Retinal pigment epithelial cell (primary cell): ENCODE measurements at places on chromosomes 3 and 15.
A peak's percentile ranks its signal among the peaks of the same experiment; 100 is the strongest.

- peak; percentile 98 for DNase-seq
Measured at GRCh38 chr15:70101459-70102113, 3.9 kb upstream of the TLE3 start.

GRCh38 chr3:173920386-173920785 lies 522.8 kb downstream of the NLGN1 start:
- DNase-seq, result no peak

DNA sequence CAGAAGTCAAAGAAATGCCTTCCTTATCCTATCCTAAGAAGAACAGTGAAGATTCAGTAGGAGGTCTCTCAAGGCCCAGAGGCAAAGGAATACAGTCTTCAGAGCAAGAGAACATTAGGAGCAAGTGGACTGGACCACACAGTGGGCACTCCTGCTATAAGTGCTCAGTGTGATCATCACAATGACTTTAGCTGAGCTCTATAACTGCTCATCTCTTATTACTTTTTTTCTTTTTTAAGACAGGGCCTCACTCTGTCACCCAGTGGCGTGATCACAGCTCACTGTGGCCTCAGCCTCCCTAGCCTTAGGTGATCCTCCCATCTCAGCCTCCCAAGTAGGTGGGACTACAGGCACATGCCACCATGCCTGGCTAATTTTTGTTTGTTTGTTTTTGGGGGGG lies 48.1 kb downstream of the COL8A1 start:
- DNase-seq, result no peak

GRCh38 chr3:117706037-117706436 lies 996.5 kb downstream of the TUSC7 start:
- DNase-seq, result no peak

DNA sequence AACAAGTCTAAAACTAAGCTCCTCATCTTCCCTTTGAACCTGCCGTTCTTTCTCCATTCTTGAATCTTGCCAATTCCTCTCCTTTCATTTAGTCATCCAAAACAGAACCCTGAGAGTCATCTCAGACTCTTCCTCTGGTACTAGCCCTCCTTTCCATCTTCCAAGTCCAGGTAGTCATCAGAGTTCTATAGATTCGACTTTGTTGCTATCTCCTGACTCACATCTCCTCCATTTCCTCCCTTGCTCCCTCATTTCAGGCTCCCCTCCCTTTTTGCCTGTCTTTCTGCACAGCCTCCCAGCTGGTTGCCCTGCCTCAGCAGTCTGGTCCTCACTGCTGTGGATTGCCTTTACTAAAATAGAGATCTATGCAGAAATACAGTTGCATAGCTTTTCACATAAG lies 4.7 kb downstream of the ATG7 start:
- no peak for DNase-seq

- DNase-seq, result no peak
Measured at GRCh38 chr15:95486224-95486623, 844.3 kb upstream of the NR2F2 start.

DNA sequence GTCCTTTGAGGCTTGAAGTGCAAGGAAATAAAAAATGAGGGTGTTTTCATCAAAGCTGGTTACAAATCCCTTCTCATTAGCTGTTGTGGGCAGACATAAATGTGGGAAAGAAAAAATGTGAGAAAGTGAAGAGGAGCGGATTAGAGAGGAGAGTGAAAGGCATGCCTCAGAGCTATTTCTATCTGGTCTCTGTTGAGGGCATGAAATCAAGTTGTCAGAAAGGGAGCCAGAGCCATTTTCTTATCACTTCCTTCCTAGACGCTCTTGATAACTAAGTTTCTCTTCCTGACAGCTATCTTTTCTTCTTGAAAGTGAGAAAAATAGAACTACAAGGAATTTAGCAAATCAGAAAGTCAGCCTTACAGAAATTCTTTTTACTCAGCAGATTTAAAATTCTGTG lies 20.8 kb upstream of the CAPN3 start:
- no peak for DNase-seq

DNA sequence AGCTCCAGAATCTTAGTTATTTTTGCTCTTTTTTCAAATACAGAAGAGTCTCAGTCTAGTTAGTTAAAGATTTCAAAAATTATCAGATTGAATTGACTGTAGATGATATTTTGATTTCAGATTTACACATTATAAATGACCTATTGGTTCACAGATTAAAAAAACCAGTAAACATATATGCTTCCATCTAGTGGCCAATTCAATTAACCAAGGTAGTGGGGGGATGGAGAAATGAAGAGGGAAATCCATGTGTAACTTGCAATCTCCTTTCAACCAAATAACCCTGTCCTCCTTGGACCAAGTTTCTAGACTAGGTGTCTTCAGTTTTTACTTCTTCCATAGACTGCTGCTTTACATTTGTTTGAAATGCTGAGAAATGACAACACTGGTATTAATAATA lies 789.8 kb downstream of the ROBO1 start:
- DNase-seq, result no peak

DNA sequence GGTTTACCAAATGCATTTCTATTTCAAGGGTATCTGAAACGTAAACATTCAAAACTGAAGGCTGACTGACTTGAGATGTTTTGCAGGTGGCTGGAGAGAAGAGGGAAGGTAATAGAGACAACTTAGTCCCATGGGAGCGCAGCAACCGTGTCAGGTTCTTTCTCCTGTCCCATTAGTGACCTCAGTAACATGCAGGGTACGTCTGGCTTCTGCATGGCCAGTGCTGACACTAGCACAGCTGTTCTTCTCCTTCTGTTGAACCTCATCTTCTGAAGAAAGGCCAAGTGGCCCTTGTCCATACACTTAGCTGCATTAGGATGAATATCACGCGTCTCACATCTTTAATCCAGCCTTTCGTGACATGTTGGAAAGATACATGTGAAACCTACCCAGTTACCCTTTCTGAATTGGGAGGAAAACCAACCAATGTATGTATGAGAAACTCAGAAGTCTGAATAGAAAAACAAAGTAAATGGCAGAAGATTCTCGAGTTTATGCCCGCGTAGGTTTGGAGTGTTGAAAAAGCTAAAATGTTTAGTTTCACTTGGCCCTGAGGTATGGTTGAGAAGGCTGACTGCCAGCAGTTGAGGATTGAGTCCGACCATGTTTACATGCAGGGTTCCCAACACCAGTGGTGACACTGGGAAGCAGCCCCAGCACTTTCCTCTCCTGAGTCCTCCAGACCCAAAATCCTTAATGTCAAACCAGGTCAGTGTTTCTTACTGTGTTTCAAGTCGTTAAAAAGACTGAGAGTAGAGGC lies 10.3 kb downstream of the NCBP2 start:
- no peak for DNase-seq

DNA sequence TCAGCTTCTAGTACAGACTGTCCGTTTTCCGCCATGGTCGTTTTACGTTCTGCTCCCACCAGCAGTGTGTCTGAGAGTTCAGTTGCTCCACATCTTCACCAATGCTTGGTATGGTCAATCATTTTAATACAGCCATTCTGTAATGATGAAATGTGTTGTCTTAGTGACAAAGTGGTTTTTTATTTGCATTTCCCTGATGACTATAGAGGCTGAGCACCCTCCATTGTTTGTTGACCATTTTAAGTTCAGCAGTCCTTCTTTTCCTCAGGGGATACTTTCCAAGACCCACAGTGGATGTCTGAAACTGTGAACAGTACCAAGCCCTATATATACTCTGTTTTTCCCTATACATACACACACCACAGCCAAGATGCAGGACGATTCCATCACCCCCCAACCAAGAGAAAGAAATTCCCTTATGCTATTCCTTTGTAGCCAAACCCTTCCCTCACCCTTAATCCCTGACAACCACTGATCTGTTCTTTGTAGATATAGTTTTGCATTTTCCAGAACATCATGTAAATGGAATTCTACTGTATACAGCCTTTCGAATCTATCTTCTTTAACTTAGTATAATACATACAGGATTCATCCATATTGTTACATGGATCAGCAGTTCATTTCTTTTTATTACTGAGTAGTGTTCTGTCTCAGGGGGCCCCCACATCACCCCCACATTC lies 55.9 kb downstream of the C3orf20 start:
- DNase-seq, result no peak

- DNase-seq, result peak; percentile 56
Measured at GRCh38 chr3:124260206-124260915, 268.4 kb upstream of the ROPN1 start.

GRCh38 chr15:78768096-78768495 lies 43.2 kb downstream of the ADAMTS7 start:
- no peak for DNase-seq

DNA sequence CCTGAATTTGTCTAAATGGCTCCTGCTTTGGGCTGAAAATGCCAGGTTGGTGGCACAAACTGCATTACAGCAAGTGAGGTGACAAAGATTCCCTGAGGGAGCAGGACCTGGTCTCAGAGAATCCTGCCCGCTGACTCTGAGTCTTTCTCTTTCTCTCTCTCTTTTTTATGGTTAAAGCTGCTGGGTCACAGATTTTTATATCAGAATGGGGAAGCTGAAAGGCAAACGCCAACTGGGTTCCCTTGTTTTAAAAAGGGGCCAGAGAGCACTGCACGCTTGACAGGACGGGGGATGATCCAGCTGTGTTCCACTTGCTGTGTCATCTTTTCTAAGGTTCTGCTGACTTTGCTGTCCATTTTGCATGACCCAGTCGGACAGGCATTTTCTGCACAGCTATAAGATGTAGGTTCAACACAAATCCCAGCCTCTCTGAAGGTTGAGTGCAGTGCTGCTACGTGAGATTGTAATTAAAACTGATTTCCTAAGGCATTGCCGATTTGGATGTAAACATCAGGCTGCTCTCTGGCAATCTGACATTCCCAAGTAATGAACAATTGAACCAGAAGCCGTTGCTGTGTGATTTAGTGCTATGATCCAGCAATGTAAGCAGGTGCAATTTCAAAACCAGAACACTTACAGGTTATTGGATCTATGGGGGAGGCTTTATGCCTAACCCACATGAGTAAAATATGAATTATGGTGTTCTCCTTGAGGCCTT lies 25.8 kb downstream of the ARHGEF3 start:
- no peak for DNase-seq

DNA sequence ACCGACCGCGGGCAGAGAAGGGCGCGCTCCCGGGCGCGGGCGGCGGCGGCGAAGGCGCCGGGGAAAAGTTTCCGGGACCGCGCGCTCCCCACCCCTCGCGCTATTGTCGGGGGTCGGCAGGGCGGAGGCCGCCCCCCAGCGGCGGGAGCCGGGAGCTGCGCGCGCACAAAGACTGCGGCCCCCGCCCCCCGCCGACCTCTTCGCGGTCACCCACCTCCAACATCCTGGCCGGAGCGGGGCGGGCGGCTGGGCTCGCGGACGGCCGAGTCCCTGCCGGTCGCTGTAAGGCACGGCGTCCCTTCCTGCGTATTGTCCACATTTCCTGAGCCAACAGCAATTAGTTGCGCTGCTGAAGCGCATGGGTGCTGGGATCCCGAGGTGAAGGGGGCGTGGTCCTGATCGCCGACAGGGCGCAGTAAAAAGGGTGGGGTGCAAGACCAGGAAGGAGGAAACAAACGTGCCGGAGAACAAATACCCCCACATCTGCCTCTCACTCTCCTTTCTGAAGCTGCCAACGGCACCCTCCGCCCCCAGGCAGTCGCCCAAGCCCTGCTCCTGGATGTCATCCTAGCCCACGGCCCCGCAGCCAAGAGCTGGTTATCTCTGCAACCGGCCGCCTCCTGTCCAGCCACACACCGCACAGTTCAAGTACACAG lies at the start of gene TMEM44:
Gene TMEM44 (minus strand): TSS at position 71 of the 656 bp plus-strand sequence. CDS start 204 bp downstream, outside the sequence.
- peak; percentile 23 for DNase-seq

- DNase-seq, result no peak
Measured at GRCh38 chr3:190429681-190430080, 20.0 kb downstream of the TMEM207 start.

DNA sequence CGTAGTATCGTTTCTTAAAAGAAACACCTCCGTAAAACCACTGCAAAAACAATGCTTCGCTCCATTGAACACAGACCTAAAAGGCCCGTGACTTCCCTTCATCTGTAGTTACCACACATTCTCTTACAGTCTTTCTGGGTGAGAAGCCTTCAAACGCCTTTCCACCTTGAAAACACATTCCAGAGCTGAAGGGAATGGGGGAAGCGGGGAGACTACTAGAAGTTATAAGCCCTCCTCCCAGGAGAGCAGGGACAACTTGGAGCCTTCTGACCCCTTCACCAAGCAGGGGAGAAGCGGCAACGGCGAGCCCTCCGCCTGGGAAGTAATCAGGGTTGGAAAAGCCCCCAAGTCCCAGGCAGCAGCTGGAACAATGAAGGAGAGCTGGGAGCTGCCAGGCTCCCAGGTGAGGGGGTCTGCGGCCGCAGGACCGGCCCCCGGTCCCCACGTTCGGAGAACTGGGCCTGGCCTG lies 461 bp downstream of the SECISBP2L start:
- peak; percentile 18 for DNase-seq

DNA sequence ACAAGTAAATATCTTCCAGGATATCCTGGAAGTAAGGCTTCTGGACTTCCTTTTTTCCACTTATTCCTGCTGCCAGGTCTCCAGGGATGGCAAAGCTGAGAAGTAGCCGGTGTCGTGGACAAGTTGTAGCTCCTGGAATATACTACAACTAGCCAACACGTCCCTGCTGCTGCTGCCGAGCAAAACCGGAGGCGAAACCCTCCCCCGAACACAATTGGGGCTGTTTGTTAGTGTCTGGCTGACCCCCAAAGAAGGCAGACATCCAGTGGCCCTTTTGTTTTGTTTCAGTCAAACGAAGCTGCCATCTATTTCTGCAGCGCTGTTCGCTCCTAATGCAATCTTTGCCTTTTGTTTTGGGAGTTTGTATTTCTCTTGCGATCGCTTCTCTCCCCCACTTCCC lies 45.3 kb upstream of the EIF5A2 start:
- DNase-seq, result no peak

DNA sequence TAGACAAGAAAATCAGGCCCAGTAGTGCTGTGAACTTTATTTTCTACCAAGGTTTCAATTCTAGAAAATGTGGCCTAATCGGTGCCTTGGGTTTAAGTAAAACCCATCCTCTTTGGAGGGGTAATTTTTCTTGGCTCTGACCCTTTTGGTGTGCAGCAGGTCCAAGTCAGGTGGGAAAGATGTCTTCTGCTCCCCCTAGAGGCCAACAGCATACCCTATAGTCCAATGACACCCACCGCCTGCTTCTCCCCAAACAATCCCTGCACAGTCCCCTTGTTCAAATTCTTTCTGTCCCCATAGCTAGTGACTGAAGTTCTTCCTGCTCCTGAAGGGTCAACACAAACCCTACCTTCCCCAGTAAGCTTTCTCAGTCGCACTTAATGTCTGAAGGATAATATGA lies 261.8 kb upstream of the GOLGA6L4 start:
- DNase-seq, result no peak

- DNase-seq, result no peak
Measured at GRCh38 chr3:182487143-182487542, 306.2 kb upstream of the ATP11B start.

DNA sequence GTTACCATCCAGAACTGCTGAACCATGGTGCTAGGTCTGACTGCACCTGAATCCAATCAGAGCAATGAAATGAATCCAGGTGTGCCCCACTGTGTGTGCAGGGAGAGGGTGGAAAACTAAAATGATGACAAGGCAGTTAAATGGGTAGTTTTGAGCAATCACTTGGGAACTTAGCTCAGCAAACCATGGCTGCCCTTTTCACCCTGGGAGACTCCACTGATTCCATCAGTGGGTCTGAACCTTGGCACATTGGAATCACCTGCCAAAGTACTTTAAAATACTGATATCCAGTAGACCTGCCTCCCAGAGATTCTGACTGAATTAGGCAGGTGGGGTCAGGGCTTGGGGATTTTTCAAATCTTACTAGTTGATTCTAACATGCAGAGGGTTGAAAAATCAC lies 59.8 kb upstream of the USP3 start:
- no peak for DNase-seq
